Calu3 (cell line): ENCODE measurements at places on chromosomes 3 and 15.

GRCh38 chr3:166071-166470, 30.5 kb upstream of the CHL1 start:
- DNase-seq = no peak

DNA sequence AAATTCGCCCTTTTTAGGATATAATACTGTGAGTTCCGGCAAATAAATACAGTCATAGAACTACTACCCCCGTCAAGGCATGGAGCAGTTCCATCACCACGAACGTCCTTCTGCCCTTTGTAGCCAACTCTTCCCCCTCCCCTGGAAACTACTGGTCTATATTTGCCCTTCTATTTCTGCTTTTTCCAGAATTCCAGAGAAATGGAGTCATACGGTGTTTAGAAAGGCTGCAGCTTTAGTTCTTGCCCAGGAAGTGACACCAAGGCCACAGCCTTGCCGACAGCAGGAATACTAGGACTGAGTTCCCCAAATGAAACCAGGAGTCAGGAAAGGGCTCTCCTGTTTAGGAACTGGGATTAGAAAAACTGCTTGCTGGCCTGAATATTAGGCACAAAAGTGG, 291.2 kb downstream of the FAM43A start:
- DNase-seq = no peak

DNA sequence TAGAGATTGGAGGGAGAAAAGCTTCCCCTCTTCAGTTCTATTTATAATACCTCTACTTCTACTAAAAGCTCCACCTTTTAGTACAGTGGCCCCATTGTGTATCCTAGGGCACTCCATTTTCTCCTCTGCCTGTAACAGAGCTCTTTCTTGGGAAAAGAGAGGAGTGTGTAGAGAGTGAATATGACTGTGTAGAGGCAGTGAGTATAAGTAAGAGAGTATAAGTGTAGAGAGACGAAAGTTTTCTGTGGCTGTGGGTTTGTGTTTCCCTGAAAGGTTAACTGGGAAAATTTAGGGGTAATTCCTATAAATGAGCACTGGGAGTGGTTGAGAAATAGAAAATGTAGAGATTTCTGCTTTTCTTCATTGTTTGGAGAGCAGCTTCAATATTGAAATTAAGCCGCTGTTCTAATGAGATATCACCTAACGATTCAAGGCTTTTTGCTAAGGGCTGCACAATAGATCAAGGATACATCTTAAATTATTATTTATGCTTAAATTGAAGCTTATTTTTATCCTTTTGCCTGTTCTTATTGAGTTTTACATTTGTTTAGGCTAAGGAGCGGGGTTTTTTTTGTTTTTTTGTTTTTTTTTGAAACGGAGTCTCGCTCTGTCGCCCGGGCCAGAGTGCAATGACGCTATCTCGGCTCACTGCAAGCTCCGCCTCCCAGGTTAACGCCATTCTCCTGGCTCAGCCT, 6.9 kb downstream of the IQGAP1 start:
- DNase-seq = no peak

DNA sequence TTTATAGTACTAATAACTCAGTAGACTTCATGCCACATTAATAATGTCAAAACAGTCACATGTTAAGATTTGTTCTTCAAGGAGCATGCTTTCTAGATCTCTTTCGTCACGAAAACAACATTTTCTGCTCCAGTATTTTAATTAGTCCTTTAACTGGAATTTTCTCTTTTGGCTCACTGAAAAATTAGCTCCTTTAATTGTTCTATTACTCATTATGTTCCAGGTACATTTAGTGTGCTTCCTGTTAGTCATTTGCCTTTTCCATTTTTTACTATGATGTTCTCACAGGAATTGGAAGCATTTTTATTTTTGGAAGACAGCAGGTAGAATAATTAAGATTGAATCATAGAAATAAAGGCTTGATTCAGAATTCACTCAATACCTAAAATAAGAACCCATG, 111.2 kb downstream of the SLC9A9 start:
- no peak for DNase-seq
